Activated gamma-delta T cell treated with Interleukin-2 at 50 U/mL for 16 hours (primary cell): ENCODE measurements at places on chromosomes 2 and 18.
A peak's percentile ranks its signal among the peaks of the same experiment; 100 is the strongest.

- DNase-seq, result no peak
Observed at GRCh38 chr2:189234991-189235390, 55.4 kb upstream of the COL5A2 start.

- DNase-seq, result no peak
Observed at GRCh38 chr2:16671760-16672159, 6.1 kb upstream of the CYRIA start.

GRCh38 chr18:10973567-10974203, 175.7 kb downstream of the PIEZO2 start:
- no peak for DNase-seq

- DNase-seq, result no peak
Observed at GRCh38 chr2:46849721-46850556, 65.7 kb downstream of the MCFD2 start.

DNA sequence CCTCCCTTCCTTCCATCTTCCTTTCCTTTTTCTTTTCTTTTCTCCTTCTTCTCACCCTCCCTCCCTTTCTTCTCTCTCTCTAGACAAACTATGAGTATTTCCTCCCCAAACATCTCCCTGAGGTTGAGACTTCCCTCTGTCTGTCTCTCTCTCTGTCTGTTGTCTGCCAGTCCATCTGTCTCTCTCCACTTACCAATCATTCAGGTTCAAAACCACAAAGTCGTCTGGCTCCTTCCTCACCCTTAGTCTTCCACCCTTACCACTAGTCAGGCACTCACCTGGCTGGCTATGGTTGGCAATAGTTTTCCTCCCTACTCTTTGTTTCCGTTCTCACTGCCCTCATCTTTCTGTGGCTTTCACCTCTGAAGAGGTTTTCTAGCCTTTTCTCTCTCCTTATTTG, 12.9 kb downstream of the CCL20 start:
- DNase-seq, result no peak

- DNase-seq, result no peak
Observed at GRCh38 chr2:238986491-238987351, 138.8 kb downstream of the TWIST2 start.

GRCh38 chr2:174070281-174070680, 105.1 kb upstream of the SP3 start:
- no peak for DNase-seq

DNA sequence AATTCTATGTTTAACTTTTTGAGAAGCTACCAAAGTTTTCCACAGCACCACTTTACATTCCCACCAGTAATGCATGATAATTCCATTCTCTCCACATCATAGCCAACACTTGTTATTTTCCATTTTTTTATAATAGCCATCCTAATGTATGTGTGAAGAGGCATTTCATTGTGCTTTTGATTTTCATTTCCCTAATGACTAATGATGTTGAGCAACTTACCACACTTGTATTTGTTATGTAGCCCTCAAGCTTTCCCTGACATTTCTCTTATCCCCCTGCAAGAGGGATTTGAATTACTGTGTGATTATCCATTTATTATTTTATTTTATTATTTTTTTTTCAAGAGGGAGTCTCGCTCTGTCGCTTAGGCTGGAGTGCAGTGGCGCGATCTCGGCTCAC, 23.6 kb upstream of the SOS1 start:
- DNase-seq, result no peak

DNA sequence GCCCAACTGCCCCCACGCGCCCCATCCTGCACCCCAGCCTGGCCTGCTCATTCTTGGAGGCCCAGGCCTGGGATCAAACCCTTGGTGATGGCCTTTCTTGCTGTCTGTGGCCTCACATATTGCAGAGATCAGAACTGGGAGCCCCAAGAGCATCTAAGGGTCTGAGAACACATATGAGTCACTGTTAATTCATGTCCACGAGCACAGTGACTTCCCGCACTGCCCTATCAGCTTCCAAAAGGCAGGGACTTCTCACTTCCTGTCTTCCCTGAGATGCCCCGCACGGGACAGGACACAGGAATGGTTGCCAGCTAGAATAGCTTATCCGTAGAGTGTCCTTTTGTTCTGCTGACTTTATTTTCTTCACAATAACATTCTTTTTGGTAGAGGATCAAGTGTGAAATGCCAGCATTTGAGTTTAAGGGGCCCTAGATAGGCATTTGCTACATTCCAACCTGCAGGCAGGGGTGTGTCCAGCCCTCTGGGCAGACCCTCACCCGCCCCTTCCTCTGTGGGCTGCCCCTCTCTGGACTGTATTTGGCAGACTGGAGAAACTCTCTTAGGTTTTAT, 21.1 kb upstream of the CELF4 start:
- no peak for DNase-seq

DNA sequence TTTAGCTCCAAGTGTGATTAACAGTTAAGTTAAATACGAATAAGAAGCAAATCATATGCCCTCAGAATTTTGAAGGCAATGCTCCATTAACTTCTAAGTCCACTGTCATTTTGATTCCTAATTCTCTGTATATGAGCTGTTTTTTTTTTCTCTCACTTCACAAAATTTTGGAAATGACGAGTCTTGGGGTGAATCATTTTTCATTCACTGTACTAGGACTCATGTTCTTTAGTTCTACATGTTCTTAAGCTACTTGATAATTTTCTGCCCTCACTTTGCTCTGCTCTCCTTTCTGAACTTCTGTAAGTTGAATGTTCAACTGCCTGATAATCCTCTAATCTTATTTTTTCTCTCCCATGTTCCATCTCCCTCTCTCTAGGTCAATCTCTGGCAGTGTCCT, 141.0 kb downstream of the THADA start:
- no peak for DNase-seq

DNA sequence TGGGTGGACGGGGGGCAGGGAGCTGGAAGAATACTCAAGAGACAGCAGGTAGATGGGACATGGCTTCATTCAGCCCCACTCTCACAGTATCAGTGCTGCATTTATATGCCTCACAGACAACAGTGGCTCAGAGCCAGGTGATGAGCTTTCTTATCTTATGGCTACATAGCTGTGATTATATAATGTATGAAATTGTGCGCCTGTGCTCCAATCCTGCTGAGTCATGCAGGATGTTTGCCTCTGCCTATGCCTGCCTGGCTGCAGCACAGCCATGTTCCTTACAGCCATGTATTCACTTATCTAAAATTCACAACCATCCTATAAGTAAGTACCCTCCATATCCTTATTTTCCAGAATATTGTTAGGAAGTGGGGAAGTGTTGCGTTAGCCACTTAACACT, 37.7 kb upstream of the RNF103 start:
- no peak for DNase-seq

DNA sequence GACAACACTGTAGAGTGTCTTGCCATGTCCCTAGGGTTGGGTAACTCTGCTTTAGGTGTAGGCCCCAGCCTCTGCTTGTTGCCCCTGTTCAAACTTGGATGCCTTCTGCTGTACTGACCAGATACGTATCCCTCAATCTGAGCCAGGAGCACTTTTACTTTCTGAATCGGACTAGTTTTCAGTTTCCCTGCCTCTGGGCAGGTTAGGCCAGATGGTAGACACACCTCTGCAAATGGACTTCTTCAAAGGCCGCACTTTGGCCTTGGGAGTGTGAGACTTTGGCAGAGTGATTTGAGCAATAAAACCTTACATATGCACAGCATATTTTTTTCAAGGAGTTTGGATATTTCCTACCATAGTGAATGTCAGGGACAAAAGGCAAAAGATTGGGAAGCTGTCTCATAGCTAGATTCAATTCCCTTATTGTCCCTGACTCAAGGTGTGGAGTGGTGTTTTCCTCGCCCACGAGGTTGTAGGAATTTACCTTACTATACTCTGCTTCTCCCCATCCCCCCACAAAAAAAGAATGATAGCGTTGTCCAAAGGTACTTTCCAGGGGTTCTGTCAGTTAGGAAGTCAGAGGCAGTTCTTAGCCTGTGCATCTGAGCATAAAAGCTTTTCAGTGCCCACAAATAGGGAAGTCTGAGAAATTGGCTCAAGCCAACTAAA, 15.3 kb upstream of the PARD3B start:
- no peak for DNase-seq

DNA sequence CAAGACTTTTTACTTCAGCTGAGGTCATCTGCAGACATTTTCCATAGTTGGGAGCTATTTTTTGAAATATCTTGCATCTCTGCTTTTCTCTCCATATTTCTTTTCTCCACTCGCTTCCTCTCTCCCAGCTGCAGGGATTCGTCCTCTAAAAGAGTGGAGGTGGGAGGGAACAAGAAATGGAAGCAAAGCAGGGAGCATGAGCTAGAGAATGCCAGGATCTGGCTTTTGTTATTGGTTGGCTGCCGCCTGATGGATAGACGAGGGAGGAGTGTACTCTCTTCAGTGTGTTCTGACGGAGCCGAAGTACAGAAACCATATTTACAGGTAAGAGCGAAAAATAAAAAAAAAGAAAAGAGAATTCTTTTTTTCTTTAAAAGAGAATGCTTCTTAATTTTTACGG, at the start of gene CSRNP3:
Gene CSRNP3, plus strand, starts transcription at position 282 of the 400 bp plus-strand sequence. CDS start 125,368 bp downstream, outside the sequence.
- no peak for DNase-seq

DNA sequence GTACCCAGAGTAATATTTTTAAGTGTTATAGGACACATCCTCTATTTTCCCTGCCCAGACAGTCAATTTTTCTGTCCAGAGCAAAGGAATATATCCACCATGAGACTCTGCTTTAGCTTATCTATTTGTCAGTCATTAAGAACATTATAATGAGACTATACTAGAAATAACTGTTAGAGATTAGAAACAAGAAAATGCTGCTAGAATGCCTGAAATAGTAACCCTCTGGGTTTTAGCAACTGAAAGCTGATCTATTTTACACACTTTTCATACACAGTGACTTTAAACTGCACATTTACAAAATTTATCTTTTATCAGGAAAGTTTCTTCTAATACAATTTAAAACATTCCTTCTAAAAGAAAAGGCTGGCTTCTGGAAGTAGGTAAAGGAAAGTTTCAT, 39.6 kb downstream of the MBD2 start:
- DNase-seq, result no peak

DNA sequence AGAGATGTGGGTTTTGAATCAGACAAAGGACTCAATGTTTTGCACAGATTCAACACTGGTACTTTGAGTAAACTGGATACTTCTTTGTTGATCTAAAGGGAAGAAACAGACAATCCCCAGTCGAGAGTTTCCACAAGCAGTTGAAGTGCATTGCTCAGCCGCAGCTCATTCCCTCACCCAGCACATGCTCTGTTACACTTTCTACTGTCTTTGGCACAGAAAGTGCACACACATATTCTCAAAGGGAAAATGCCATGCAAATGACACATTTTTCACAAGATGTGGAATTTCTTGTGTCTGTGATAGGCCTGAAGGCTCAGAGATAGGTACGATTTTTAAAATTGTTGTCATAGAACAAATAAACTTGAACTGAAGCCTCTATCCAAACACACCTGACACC, 258.9 kb upstream of the TRIB2 start:
- DNase-seq, result no peak

- DNase-seq, result no peak
Observed at GRCh38 chr18:7646174-7646886, 79.2 kb downstream of the PTPRM start.

- no peak for DNase-seq
Observed at GRCh38 chr18:44801781-44802180, 121.1 kb downstream of the SETBP1 start.

DNA sequence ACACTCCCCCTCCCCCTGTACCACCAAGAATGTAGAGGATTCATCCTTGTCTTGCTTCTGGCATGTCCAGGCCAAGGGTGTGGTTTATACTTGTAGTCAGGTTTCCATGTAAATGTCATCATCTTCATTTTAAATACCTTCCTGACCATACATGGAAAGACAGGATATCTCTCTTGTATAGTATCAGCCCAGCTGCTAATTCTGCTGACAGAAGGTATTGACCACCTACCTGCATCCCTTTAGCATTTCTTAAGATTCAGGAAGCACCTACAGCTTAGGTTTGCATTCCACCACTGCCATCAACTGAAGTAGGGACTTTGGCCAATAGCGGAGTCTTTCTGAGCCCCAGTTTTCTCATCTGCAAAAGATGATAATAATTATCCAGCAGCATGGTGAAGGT, 22.9 kb upstream of the FSHR start:
- DNase-seq, result no peak

DNA sequence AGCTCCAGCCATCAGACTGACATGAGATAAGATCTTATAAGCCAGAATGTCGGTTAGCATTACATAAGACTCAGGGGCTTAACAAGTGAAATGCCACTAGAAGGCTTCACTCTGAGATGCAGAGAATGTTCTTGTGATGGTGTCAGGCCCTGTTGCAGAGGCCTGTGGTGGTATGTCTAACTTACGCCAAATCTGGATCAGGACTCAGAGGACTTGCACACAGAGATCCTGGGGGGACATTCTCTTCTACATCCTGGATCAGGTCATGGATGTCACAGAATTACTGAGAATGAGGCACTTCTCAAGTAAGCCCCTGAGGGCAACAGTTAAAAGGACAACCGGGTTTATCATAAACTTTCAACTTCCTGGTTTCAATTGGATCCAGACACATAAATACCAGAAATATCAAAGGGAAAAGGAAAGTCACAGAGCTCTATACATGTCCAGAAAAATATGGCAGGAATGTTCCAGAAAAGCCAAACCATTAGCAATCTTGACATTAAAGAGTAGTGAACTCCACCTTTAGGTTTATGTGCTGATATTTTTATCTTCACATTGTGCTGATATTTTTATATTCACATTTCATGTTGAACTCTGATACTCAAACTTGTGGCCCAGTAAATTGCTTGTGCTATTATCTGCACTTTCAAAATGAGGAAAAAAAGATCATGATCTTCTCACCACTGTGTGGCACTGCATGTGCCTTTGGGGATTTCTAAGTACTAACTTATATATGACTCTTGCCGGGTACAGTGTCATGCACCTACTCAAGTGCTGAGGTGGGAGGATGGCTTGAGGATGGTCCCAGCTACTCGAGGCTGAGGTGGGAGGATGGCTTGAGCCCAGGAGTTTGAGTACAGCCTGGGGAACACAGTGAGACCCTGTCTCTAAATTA, 137.5 kb upstream of the RNF152 start:
- DNase-seq, result no peak

GRCh38 chr18:31684279-31685096, at the start of gene B4GALT6:
B4GALT6 (minus strand) TSS chr18:31684581; CDS start chr18:31684426, 155 bp downstream.
- DNase-seq, result peak; percentile 14

- no peak for DNase-seq
Observed at GRCh38 chr2:103293742-103294077, 531.9 kb downstream of the TMEM182 start.

GRCh38 chr2:108786008-108786353, 590 bp upstream of the CCDC138 start:
- DNase-seq, result no peak

- no peak for DNase-seq
Observed at GRCh38 chr2:238875471-238876231, 27.8 kb downstream of the TWIST2 start.

- DNase-seq, result no peak
Observed at GRCh38 chr2:31317396-31317795, 83.4 kb downstream of the EHD3 start.

DNA sequence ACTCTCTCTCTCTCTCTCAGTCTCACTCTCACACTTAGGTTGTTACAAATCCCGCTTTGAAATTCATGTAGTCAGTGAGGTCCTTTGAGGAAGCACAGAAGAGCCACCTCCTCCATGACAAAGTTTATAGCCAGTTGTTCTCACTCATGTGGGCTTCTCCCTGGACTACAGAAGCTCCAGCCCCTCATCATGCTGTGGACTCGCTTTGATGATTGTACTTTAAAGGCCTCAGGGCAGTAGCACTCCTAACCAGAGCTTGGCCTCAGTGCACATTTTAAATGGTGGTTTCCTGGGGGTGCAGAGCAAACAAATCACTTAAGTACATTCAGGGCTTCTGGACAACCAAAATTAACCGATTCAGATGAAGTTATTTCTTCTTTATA, 115.7 kb downstream of the MTCL1 start:
- no peak for DNase-seq
